Mesenteric fat pad (tissue), 1 donor: ENCODE measurements at places on chromosomes 4 and X. TPM values are rescaled to one million over a fixed set of nuclear protein-coding genes. Genes with fewer than 3 reads are reported as not detected.

The TEX13D gene
- not detected for total RNA-seq

The S100G gene
- not detected for total RNA-seq

The EPGN gene
- total RNA-seq, result not detected

The TMEM144 gene
- total RNA-seq, result 7.9 TPM

The LRCH2 gene
- total RNA-seq, result 2.6 TPM

The ARMCX4 gene
- total RNA-seq, result 10.1 TPM

The MAGEA3 gene
- total RNA-seq, result not detected

The ASB5 gene
- total RNA-seq, result not detected

The DMRTC1B gene
- total RNA-seq, result not detected

The REELD1 gene
- total RNA-seq, result 0.29 TPM

The XK gene
- 0.13 TPM for total RNA-seq

The CC2D2A gene
- total RNA-seq, result 14.3 TPM

The XAGE1A gene
- not detected for total RNA-seq

The NDNF gene
- total RNA-seq, result 2.5 TPM

The MID1 gene
- total RNA-seq, result 16.6 TPM

The EDA2R gene
- total RNA-seq, result 1.2 TPM

The MBTPS2 gene
- 14.8 TPM for total RNA-seq

The TLR6 gene
- 7.3 TPM for total RNA-seq

The STPG2 gene
- 0.19 TPM for total RNA-seq

The HERC5 gene
- 5.9 TPM for total RNA-seq

The AGTR2 gene
- total RNA-seq, result not detected

The MAB21L2 gene
- total RNA-seq, result 1.9 TPM

The ZAR1 gene
- total RNA-seq, result not detected

The PRR32 gene
- not detected for total RNA-seq

The IL13RA2 gene
- not detected for total RNA-seq

The EMCN gene
- total RNA-seq, result 30.0 TPM

The OPN1LW gene
- not detected for total RNA-seq
